Stromal cell of bone marrow (primary cell): ENCODE measurements at places on chromosomes 4 and X.

- no peak for DNase-seq
Observed at GRCh38 chr4:87388901-87389300, 2.1 kb downstream of the HSD17B11 start.

DNA sequence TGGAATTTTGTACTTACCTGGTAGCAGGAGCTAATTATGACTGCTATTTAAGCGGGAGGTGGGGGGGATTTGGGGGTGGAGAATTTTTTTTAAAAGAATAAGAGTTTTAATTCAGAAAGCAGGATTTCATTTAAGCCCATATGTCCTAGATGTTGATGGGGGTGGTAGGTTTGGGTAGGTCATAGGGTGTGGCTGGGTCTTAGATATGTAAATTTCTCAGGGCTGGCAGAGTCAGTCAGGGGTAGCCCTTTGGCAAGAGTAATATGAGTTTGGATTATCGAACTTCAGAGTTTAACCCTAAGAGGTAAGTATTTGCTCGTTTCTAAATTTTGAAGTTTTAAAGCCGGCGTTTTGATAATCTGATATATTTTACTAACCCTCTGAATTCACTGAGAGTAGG, 35.2 kb upstream of the COX18 start:
- no peak for DNase-seq

- no peak for DNase-seq
Observed at GRCh38 chrX:13293700-13294099, 26.2 kb downstream of the ATXN3L start.

- no peak for DNase-seq
Observed at GRCh38 chr4:91019513-91019912, 892.3 kb downstream of the CCSER1 start.

DNA sequence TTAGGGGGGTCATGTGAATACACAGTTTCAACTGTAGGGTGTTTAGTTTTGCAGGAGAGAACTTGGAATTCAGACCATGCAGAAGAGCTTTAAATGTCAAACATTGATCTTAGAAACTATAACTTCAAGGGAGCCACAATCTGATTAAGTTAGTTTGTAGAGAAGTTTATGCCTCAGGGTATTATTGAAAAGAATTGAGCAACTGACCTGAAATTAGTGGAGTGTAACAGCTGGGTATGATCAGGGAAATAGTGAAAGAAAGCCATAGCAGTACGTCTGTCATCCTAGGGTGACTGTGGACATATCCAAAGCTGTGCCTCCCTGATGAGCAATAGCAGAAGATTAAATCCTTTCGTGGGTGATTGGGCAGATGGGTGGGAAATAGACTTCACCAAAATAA, 63.8 kb downstream of the FAM47B start:
- DNase-seq, result no peak

DNA sequence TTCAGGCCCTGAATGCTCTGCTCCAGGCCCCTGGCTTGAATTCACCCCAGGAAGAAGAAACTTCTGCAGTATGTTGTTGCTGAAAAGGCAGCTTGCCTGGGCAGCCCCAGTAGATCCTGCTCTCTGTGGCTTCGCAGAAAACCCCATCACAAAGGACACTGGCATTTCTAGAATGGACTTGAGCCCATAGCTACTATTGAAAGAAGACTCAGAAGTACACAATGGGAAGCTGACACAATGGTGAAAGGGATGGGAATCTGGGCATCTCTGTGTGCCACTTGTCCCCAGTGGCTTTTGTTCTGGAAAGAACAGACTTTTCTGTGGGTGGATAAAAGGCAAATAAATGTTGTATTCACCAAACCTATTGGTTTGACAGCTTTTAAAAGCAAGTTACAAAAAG, 67.4 kb upstream of the SCML1 start:
- DNase-seq, result no peak

- DNase-seq, result no peak
Observed at GRCh38 chrX:152641996-152642395, 4.3 kb downstream of the GABRQ start.

DNA sequence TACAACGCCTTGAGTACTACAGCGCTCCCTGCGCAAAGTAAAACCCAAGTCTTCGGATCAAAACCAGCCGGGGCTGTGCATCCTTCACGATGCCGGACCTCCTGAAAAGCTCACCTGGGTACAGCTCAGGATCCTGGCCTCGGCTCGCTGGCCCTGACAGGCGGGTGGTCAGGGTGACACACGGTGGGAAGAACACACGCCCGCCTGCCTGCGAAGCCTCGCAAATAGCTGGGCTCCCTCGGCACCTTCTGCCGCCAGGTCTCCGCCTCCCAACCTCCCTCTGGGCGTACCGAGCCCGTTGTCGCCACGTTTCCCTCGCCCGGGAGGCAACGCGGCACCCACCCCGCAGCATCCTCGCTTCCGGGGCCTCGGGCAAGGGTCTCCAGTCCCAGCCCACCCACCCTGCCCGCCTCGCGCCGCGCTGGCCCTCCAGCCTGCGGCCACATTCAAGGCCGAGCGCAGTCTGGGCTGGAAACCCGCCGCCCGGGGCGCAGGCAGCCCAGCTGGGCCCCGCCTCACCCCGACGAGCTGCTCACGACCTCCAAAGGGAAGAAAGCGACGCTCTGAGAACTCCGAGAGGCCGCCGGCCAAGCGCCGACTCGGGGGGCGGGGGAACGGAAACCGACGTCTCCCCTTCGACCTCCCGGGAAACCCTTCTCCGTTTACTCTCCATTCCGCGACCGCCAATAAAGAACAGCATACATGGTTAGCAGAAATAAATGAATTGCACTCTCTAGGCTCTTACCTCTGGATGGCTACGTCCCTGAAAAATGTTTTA, 511 bp downstream of the PPM1K start:
- peak; percentile 27 for DNase-seq

DNA sequence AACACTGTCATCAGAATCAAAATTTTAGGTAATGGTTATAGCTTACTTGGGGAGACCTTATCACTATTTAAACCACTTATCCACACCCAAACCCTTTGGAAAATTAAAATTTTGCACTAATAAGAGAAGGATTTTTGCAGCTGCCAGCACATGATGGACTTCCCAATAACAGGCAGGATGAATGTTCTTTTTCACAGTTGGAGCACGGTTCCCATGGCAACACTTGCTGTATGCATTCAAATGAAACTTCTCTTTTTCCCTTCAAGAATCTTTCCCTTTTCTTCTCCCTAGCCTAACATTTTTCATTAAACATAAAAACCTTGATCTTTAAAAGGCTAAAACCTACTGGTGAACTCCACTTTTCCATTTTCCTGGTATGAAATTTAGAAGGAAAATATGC, 768.2 kb downstream of the KCTD8 start:
- no peak for DNase-seq

- DNase-seq, result no peak
Observed at GRCh38 chr4:26133840-26134239, 187.0 kb upstream of the RBPJ start.

DNA sequence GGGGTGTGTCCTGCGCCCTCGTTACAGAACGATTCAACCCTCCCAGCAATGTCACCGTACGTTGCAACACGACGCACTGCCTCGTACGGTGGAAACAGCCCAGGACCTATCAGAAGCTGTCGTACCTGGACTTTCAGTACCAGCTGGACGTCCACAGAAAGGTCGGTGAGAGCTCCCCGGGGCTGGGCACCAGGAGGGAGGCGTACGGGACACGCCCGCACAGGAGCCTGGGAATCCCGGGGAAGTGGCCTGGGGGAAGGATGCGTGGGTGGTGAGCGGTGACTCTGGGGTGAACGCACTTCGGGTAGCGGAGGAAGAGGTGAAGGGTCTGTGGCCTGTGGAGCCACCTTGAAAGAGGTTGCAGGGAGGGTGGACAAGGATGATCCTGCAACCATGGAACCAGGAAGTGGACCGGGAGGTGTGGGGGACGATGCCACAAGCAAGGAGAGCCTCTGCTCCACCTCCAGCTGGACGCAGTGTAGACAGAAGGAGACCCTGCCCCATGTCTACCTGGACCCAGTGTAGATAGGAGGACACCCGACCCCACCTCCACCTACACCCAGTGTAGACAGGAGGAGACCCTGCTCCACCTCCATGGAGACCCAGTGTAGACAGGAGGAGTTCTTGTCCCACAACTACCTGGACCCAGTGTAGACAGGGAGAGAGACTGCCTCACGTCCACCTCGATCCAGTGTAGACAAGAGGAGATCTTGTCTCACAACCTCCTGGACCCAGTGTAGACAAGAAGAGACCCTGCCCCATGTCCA, 25.9 kb downstream of the CSF2RA start:
- DNase-seq, result no peak

DNA sequence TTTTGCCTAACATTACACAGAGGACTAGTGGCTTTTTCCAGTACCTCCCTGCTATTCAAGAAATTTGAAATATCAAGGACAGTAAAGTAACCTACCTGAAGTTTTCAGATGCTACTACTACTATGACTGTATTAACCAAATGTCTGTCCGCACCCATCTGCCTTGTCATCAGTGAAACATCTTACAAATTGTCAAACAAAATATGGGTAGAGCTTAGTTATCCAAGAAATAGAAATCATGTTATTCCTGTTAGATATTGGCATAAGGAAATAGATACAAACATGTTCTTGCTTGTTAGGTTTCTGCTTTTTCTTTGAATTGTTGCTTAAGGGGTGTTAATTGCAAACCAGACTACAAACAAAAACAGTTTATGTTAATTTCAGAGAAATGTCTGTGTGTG, 63.9 kb downstream of the PLS3 start:
- no peak for DNase-seq

GRCh38 chr4:36322921-36323354, 41.5 kb downstream of the DTHD1 start:
- DNase-seq, result no peak

DNA sequence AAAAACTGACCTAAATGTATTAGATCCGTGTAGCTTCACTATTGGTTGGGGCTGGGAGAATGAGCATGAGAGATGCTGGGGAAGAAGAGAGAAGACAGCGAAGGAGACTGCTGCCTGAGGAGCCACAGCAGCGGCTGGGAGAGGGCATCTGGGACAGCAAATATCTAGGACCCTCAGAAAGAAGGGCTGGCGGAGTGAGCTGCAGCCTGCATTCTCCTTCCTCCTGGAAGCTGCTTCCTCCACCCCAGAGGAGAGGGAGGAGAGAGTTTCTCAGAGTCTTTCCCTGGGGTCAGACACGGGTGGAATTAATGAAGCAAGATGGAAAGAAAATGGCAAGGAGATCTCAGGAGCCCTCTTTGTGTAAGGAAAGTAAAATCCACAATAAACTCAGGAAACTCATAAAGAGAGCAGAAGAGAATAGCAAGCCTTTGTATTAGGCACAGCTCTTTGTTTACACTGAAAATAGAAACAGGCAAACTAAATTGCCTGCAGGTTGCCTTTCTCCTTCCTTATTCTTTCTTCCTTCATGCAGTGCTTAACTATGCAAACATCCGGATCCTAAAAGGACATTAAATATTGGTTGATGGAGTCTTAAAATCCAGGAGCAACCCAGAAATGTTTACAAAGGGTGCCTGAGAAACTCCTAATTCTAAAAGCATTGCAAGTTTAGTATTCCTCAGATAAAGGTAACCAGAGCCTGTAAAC, 130.3 kb upstream of the GALNT7 start:
- DNase-seq, result no peak

DNA sequence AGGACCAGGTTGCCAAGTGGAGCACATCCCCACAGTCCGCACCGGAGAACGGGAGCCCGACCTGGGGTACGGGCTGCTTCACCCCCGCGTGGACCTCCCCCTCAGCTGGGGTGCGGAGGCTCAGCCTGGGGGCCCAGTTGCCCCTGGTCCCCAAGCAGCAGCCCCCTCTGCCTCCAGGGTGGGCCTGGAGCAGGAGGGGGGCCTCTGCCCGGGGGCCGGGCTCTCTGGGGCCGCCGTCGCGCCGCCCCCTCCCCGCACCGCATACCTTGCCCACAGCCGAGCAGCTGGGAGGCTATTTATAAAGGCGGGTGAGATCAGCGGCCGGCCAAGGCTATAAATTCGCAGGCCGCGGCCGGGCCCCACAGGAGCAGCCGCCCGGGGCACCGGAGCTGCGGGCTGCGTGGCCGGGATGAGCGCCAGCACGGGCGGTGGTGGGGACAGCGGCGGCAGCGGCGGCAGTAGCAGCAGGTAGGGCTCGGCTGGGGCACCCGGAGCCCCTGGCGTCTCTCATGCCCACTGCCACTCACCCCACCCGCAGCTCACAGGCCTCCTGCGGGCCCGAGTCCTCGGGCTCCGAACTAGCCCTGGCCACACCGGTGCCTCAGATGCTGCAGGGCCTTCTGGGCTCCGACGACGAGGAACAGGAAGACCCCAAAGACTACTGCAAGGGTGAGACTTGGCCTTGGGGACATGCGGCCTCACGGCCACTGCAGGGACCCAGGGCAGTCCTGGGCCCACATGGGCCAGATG, at the start of gene SRPK3:
TSS of gene SRPK3 (plus strand) at position 364 of the 750 bp plus-strand sequence. CDS start at position 410, 46 bp downstream.
- DNase-seq, result no peak

DNA sequence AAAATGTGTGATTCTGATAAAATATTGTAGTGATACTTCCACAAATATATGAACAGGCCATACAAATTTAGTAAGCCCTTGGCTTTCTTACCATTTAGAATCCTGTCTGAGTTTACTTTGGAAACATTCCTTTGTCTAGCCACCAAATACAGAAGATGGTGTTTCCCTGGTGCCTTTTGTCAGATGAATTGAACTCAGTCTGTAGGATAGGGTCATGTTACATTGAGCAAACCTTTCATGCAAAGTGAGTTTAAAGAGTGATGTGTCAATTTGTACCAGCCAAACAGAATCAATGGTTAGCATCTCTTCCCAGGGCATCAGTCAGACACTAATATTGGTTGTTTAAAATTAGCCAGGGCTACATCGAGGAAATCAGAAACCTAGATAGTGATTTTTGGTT, 1443.4 kb downstream of the ARAP2 start:
- no peak for DNase-seq

GRCh38 chr4:26476545-26476944, 13.7 kb downstream of the CCKAR start:
- DNase-seq, result no peak

DNA sequence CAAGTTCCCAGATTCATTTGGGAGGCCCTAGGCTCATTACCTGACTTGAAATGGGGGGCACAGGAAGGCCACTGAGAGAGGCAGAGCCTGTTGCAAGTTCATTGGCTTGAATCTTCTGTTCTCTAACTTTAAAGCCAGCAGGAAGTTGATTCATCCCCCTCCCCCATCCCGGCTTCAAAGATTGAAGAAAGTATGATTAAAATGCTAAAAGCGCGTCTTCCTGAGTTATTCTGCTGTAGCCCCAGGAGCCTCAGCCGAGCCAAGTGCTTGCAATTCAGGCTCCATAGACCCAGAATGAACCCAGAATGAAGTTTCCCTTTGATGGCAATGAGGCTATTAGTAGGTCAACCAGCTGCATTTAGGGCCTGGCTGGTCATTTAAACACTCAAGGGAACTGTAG, 14.7 kb downstream of the CHST7 start:
- DNase-seq, result peak; percentile 50

DNA sequence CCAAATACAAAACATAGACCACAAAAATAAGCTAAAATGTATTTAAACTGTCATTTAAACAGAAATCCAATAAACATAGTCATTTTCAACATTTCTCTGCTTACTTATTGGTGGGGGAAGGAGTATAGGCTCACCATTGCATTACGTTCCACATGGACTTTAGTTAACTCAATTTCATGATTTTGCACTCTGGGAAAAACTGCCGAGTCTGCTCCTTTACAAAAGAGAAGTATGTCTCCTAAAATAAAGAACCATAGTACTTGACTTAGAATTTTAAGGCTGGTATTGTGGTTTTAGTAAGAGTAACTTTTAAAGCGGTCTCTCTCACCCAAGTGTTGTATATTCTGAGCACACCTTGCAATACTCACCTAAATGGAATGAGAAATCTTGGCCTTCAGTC, 75.1 kb upstream of the MCF2 start:
- no peak for DNase-seq

GRCh38 chr4:75831856-75832405, 70.3 kb downstream of the PPEF2 start:
- no peak for DNase-seq
